ENCODE measurements at places on chromosomes 2 and 18. TPM values are rescaled to one million over a fixed set of nuclear protein-coding genes. Genes with fewer than 3 reads are reported as not detected.

The COLEC11 gene
- total RNA-seq: 0.83 TPM

The DAPL1 gene
- total RNA-seq: not detected

The SIX3 gene
- not detected for total RNA-seq

The SPDYA gene
- total RNA-seq: 0.77 TPM

The SPC25 gene
- not detected for total RNA-seq

The ZNG1B gene
- total RNA-seq: 36.8 TPM

The POTEC gene
- total RNA-seq: not detected

The ABCG8 gene
- not detected for total RNA-seq

The PAX8 gene
- 0.51 TPM for total RNA-seq

The MPP4 gene
- 0.26 TPM for total RNA-seq

The SMIM21 gene
- not detected for total RNA-seq

The REG1B gene
- total RNA-seq: not detected

The CD8B2 gene
- total RNA-seq: not detected

The DHRS9 gene
- total RNA-seq: not detected

The HADHA gene
- 144 TPM for total RNA-seq

The HOXD12 gene
- total RNA-seq: not detected

The PRKAG3 gene
- total RNA-seq: 0.26 TPM

The PLCD4 gene
- 10.7 TPM for total RNA-seq

The BUB1 gene
- total RNA-seq: 3.9 TPM

The GGCX gene
- total RNA-seq: 46.1 TPM

The SFTPB gene
- not detected for total RNA-seq

The FAP gene
- total RNA-seq: 96.1 TPM

The LYPD6B gene
- not detected for total RNA-seq

The GREB1L gene
- 0.26 TPM for total RNA-seq

The OTOF gene
- not detected for total RNA-seq

The IL36A gene
- total RNA-seq: not detected

The PTPRN gene
- 3.5 TPM for total RNA-seq

The MC2R gene
- not detected for total RNA-seq

The UPP2 gene
- not detected for total RNA-seq

The TUBA3E gene
- total RNA-seq: not detected

The CDK5R2 gene
- total RNA-seq: 0.17 TPM

The ABCG5 gene
- total RNA-seq: not detected

The HDLBP gene
- 1,289 TPM for total RNA-seq
